ENCODE measurements at places on chromosomes 12 and 14. TPM values are rescaled to one million over a fixed set of nuclear protein-coding genes. Genes with fewer than 3 reads are reported as not detected.
A peak's percentile ranks its signal among the peaks of the same experiment; 100 is the strongest.

The RAD9B gene
- 0.23 TPM for total RNA-seq

The CLEC14A gene
- total RNA-seq, result not detected

The HOXC13 gene
- total RNA-seq, result not detected

The FLVCR2 gene
- 3.0 TPM for total RNA-seq

The TAS2R50 gene
- total RNA-seq, result 1.0 TPM

The TMEM179 gene
- 19.4 TPM for total RNA-seq

The GPHB5 gene
- total RNA-seq, result not detected

GRCh38 chr12:102522768-102523167 lies 42.4 kb upstream of the IGF1 start:
- no peaks in the 10 kb centered on the region for H3K27me3 ChIP-seq
- DNase-seq, result no peak
- no peaks in the 10 kb centered on the region for H3K36me3 ChIP-seq
- no peak overlapping the region for H3K4me3 ChIP-seq

DNA sequence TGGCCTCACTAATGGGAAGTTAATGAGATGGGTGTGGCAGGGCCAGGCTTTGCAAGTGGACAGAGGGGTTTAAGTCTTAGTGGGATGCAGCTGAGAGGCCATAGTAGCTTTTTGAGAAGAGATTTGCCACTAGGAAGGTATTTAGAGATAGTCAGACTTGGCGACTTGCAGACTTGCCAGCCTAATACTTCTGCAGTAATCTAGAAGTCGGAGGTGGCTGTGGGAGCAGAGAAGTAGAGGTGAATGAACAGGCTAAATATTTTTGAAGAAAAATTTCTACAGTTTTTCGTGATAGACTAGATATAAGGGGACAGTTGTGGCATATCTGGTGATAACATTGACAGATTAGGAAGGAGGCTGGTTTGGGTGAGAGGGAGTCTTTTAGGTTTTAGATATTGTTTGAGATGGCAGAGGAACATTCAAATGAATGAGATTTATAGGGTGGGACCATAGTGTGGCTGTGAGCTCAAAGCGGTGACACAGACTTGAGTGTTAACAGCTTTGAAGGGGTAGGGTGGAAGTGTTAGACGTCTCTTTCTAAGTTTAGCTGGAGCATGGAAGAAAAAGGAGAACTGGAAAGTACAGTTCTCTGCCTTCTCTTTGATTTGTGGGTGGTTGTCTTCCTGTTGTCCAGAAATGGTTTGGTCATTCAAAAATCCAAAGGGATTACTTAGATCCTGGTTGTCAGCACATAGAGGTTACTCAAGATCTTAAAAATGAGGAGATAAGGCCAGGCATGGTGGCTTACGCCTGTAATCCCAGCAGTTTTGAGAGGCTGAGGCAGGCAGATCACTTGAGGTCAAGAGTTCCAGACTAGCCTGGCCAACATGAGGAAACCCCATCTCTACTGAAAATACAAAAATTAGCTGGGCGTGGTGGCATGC lies 44.9 kb downstream of the MAPKAPK5 start:
- H3K4me3 ChIP-seq, result no peak overlapping the region
- peak overlapping the region; percentile 58 for H3K27ac ChIP-seq
- peaks cover 21% of the 10 kb centered on the region for H3K36me3 ChIP-seq

- DNase-seq, result no peak
- H3K36me3 ChIP-seq, result peaks cover 26% of the 10 kb centered on the region
- no peak overlapping the region for H3K4me3 ChIP-seq
These were observed 23.4 kb upstream of the STON2 start for GRCh38 chr14:81423504-81423903.

DNA sequence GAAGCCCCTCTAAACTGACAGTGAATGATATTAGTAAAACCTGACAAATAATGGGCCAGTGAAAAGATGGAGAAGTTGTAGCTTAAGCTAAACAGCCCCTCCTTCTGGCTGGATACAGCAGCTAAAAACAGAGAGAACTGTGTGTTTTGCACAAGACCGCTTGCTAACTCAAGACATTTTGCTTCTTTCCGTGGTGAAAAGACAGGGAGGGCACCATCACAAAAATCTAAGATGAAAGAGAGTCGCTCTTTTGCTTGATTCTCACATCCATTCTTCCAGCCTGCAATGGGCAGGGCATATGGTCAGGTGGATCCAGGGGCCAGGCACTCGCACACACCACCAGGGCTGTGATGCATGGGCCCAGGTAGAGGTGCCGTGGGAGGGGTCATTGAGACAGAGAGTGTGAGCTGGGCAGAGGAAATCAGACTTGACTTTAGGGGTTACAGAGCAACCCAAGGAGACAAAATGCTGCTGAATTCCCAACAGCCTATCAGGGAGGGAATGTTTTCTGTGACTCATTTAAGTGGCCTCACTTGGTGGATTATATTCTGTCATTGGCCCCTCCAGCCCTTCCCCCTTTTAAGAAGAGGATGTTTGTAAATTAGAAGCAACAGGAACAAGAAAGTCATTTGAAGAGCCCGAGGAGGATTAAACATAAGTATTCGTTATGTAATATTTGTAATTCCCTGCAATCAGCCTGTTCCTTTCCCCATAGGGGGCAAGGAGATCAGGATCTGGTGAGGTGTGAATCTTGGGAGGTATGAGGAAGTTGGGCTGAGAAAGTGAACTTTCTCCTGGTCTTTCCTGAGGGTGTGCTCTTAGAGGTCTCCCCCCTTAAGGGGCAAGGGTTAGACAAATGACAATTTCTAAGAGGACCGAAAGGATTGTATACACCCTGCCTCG lies 12.3 kb downstream of the EMP1 start:
- H3K27me3 ChIP-seq, result peaks cover 18% of the 10 kb centered on the region
- peak overlapping the region; percentile 8 for H3K4me3 ChIP-seq

DNA sequence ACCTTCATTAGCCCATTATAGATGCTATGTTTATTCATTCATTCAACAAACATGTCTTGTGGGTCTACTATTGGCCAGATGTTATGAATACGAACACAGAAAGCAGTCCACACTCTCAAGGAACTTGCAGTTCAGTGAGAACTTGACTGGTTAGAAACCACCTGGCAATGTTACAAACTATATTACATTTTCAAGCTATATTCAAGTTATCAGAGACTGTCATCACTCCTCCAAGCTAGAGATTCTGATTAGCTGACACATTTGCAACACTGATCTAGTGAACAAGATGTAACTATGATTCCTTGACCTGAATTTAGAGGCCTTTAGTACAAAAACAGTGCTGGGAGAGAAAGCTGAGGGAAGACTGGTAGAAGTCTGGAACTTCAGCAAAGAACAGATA lies 170.7 kb upstream of the EEA1 start:
- DNase-seq, result no peak
- H3K27me3 ChIP-seq, result no peaks in the 10 kb centered on the region
- H3K27ac ChIP-seq, result peak overlapping the region; percentile 8
- no peaks in the 10 kb centered on the region for H3K36me3 ChIP-seq
- peaks cover 28% of the 10 kb centered on the region for H3K4me1 ChIP-seq
- H3K4me3 ChIP-seq, result no peak overlapping the region

DNA sequence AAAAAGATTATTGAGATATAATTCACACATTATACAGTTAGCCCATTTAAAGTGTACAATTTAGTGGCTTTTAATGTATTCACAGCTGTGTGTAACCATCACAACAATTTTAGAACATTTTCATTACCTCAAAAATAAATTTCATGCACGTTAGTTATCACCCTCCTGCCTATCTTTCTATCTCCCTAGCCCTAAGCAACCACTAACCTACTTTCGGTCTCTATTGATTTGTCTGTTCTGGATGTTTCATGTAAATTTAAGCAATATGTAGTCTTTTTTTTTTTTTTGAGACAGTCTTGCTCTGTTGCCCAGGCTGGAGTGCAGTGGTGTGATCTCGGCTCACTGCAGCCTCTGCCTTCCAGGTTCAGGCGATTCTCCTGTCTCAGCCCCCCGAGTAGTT lies 439.4 kb downstream of the PCNX1 start:
- no peak overlapping the region for H3K4me3 ChIP-seq
- no peaks in the 10 kb centered on the region for H3K36me3 ChIP-seq
- H3K27ac ChIP-seq, result no peak overlapping the region
- no peaks in the 10 kb centered on the region for H3K4me1 ChIP-seq

- H3K4me1 ChIP-seq, result peaks cover 62% of the 10 kb centered on the region
- no peak overlapping the region for H3K4me3 ChIP-seq
- H3K27me3 ChIP-seq, result no peaks in the 10 kb centered on the region
- peaks cover 7% of the 10 kb centered on the region for H3K36me3 ChIP-seq
- DNase-seq, result no peak
- peak overlapping the region; percentile 60 for H3K27ac ChIP-seq
These were observed 8.7 kb downstream of the LRP1-AS start for GRCh38 chr12:57138526-57139272.

DNA sequence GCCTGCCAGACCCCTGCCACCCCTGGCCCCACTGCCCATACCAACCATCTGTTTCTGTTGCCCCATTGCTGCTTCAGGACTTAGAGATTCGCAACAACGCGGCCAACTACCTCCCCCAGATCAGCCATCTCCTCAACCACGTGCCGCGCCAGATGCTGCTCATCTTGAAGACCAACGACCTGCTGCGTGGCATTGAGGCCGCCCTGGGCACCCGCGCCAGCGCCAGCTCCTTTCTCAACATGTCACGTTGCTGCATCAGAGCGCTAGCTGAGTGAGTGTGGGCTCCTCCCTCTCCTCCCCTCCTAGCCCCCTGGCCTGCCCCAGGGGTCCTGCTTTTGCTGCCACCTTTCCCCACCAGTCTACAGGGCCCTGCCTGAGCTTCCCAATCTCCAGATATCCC lies 131.5 kb downstream of the ADCK1 start:
- H3K27me3 ChIP-seq, result no peaks in the 10 kb centered on the region
- DNase-seq, result no peak
- no peak overlapping the region for H3K27ac ChIP-seq
